ENCODE measurements at places on chromosomes 3 and 15.
A peak's percentile ranks its signal among the peaks of the same experiment; 100 is the strongest.

GRCh38 chr3:52801839-52802238 is 7.2 kb downstream of the ITIH3 start:
- DNase-seq, result no peak

- DNase-seq, result no peak
These were observed 74.9 kb downstream of the DAPK2 start for GRCh38 chr15:63971427-63971805.

- no peak for DNase-seq
These were observed 149.3 kb downstream of the FMN1 start for GRCh38 chr15:33045066-33045810.

GRCh38 chr3:149497966-149498670 is 23.6 kb downstream of the TM4SF4 start:
- no peak for DNase-seq

- no peak for DNase-seq
These were observed 214.8 kb downstream of the KCNH8 start for GRCh38 chr3:19363071-19363470.

DNA sequence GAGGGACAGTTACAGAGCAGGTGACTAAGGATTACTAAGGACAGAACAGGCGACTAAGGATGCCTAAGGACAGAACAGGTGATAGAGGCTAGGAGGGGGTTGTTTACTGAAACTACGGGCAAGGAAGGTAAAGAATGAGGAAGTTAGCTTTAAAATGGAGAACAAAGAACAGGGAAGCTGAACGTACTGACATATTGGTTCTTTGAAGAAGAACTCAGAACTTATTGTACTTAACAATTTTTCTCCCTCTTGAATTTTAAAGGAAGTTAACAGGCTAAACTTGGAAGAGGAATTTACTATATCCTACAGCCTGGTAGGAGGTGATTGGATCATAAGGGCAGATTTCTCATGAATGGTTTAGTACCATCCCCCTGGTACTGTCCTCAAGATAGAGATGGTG is 290.2 kb downstream of the SHQ1 start:
- DNase-seq, result no peak

DNA sequence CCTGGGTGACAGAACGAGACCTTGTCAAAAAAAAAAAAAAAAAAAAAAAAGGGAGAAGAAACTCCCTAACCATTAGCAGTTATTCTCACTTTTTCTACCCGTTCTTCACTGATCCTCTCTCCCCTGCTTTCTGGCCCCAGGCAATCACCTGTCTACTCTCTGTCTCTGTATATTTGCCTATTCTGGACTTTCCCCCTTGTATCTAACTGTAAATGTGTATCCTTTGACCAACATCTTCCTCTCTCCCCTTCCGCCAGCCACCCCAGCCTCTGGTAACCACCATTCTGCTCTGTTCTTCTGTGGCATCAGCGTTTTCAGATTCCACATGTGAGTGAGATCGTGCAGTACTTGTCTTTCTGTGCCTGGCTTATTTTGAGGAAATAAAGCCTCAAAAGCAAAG is 6.9 kb downstream of the CYFIP1 start:
- no peak for DNase-seq

GRCh38 chr15:74657846-74658245 is 38.0 kb downstream of the EDC3 start:
- DNase-seq, result no peak

DNA sequence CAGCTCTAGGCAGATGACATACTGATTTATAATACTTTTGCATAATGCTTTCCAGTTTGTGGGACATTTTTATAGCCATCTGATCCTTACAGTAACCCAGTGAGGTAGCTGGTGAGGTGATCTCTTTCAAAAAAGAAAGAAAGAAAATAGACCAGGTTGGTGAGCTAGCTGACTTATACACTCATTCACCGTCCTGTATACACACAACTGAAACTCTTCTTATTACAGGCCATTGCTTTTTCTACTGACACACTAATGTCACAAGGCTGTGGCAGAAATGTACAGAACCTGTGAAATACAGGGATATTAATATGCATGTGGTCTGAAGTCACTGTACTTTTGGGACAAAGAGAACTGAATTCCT is 150.2 kb upstream of the BHLHE40 start:
- no peak for DNase-seq

DNA sequence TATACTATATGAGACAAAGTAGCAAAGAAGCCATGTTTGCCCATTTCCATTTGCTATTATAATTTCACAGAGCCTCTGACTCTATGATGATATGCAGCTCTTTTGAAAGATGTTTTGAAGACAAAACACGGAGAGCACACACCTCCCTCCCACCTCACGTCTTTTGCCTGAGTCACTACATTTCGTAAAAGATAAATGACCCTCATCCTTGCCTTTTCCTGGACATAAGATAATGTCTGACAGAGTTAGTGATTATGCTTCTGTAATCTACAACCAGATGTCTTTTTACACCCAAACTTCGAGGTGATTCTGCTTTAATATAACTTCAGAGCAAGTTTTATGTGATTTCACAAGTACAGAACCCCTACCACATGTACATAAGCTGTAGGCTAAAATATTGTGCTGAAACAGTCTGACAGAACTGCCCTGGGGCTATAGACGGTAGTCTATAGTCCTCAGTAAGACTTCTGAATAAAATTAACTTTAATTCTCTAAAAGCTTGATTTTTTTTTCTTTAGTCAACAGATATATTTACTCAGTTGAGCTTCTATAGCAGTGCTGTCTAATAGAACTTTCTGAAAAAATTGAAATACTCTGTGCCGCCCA is 99.9 kb downstream of the CD200R1L start:
- no peak for DNase-seq

GRCh38 chr15:97144377-97144711 is 813.8 kb downstream of the NR2F2 start:
- no peak for DNase-seq

- DNase-seq, result no peak
These were observed 11.8 kb downstream of the AAGAB start for GRCh38 chr15:67242708-67243111.

DNA sequence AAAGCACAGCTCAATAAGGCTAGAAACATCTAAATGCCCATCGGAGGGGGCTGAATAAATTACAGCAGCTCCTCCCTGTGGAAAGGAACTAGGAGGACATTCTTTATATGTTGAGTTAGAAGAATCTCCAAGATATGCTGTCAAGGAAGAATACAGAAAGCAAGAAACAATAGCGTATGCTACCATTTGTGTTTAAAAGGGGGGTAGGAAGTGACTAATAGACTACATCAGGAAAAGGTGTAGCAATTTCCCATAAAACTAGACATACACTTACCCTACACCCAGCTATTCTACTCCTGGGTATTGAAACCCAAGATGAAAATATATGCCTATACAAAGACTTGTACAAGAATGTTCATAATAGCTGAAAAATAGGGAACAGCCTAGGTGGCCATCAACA is 21.6 kb downstream of the SEC61A1 start:
- no peak for DNase-seq

GRCh38 chr3:150183678-150184425 is 213.2 kb upstream of the PFN2 start:
- DNase-seq, result peak; percentile 84

- no peak for DNase-seq
These were observed 49.5 kb upstream of the ABHD17C start for GRCh38 chr15:80645494-80646065.

GRCh38 chr3:17232442-17232841 is 347.7 kb downstream of the PLCL2 start:
- no peak for DNase-seq

- DNase-seq, result no peak
These were observed 233.4 kb downstream of the LSAMP start for GRCh38 chr3:116211901-116212300.

DNA sequence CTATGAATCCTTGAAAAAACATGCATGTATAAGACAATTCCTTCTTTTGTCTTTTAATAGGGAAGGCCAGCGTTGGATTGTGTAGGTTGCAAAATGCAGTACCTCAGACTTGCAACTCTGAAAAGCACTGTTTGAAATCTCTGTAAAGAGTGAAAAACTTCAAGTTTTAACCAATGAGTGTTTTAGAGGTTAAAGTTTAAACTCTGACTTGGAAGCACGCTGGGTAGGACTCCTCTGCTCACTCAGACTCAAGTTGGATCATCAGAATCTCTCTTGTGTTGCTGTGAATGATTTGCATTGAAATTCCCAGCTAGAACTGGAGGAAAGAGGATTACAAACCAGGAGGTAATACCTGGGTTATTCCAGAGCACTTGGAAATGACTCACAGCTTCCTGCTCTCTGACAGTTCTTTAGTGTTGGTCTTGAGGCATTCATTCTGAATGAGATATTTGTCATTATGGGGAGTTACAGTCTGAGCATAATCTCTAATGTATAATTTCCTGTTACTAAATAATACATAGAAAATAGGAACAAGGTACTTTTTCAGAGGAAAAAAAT is 49.1 kb downstream of the PLS1 start:
- no peak for DNase-seq

DNA sequence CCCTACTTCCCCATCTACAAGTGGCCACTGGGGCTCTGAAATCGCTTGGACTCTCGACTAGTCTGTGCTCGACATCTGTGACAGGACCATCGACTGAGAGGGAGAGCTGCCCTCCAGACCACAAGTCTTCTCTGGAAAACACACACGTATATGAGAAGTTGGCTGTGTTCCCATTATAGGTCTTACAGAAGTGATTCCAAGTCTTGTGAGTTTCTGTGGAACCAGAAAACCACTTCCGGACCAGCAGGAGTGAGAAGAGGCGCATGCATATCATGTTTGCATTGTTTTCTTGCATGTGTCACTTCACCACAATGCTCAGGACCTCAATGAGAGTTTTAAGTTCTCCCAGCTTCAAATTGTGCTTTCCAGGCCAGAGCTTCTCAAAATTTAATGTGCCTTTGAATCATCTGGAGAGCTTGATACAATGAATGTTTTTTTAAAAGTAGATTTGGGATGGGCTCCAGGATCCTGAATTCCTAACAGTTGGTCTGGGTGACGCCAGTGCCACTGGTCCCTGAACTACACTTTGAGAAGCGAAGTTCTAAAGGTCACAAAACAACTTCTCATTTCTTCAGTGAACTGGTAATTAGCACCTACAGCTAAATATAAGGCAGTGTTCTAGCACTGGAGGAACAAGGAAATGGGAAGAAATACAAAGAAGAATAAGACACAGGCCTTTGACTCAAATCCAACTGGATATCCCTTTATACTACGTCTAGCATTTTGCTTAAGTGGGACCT is 15.7 kb downstream of the LIPC start:
- no peak for DNase-seq

DNA sequence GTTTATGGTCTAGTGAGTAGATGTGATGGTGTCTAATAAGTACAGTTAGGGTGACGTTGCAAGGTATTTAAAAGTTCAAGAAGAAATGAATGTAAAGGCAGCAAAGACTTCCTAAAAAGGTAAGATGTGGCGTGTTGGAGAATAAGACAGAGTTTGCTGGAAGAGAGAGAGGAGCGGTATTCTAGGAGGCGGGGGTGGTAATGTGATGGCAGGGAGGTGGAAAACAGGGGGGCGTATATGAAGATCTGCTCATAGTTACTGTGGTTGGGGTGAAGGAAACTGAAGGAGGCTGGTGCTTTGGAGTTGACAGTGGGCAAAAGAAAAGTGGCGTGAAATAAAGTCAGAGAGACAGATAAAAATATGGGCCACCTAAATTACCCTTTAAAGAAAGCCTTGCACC is 164.9 kb upstream of the LRRN1 start:
- DNase-seq, result no peak

DNA sequence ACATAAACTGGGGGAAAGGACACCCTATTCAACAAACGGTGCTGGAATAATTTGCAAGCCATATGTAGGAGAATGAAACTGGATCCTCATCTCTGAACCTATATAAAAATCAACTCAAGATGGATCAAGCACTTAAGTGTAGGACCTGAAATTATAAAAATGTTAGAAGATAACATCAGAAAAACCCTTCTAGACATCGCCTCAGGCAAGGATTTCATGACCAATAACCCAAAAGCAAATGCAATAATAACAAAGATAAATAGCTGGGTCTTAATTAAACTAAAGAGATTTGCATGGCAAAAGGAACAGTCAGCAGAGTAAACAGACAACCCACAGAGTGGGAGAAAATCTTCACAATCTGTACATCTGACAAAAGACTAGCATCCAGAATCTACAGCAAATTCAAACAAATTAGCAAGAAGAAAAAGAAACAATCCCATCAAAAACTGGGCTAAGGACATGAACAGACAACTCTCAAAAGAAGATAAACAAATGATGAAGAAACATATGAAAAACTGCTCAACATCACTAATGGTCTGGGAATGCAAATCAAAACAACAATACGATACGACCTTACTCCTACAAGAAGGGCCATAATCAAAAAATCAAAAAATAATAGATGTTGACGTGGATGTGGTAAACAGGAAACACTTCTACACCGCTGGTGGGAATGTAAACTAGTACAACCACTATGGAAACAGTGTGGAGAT is 408.7 kb downstream of the CNTN6 start:
- DNase-seq, result no peak

DNA sequence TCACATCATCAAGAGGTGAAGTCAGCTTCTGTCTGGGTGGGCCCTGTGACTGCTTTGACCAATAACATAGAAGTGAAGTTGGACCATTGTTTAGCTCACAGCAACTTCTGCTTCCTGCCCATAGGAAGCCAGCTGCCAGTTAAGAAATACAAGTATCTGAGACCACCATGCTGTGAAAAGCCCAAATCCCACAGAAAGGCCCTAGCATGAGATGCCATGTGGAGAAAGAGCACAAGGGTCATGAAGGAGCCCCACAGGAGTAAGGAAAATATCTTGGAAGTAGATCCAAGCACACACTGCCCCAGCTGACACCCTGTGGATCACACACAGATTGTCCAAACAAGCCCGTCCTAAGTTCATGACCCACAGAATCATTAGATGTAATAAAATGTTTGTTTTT is 28.5 kb downstream of the RTP4 start:
- no peak for DNase-seq

DNA sequence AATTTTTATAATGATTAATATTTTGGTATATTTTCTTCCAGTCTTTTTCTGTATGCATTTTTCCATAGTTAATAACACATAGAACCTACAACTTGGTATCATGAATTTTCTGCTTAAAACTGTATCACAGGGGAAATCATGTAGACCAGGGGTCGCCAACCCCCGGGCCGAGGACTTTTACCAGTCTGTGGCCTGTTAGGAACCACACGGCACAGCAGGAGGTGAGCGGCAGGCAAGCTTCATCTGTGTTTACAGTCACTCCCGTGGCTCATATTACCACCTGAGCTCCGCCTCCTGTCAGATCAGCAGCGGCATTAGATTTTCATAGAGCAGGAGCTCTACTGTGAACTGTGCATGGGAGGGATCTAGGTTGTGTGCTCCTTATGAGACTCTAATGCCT is 54.7 kb downstream of the RPL22L1 start:
- DNase-seq, result peak; percentile 76

Measured in NCI-H524 treated with DMSO at 0.1 percent for 48 hours (cell line).